ENCODE measurements at places on chromosomes 5 and 9.
A peak's percentile ranks its signal among the peaks of the same experiment; 100 is the strongest.

DNA sequence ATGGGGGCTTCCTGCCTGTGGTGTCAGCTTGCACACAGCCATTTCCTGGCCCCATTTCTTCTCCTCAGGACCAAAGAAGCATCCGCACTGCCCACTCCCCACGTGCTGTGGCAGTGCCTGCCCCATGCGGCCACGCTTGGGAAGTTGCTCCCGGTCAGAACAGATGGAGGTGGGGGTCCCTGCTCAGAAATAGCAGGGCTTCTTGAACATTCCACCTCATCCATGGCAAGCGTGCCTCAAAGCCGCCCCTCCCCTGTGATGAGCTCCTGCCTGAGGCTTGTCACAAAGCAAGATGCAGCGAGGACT is 238.2 kb downstream of the SYK start:
- no peak for DNase-seq

GRCh38 chr5:80355686-80356085 is 35.9 kb downstream of the SPZ1 start:
- DNase-seq, result no peak

DNA sequence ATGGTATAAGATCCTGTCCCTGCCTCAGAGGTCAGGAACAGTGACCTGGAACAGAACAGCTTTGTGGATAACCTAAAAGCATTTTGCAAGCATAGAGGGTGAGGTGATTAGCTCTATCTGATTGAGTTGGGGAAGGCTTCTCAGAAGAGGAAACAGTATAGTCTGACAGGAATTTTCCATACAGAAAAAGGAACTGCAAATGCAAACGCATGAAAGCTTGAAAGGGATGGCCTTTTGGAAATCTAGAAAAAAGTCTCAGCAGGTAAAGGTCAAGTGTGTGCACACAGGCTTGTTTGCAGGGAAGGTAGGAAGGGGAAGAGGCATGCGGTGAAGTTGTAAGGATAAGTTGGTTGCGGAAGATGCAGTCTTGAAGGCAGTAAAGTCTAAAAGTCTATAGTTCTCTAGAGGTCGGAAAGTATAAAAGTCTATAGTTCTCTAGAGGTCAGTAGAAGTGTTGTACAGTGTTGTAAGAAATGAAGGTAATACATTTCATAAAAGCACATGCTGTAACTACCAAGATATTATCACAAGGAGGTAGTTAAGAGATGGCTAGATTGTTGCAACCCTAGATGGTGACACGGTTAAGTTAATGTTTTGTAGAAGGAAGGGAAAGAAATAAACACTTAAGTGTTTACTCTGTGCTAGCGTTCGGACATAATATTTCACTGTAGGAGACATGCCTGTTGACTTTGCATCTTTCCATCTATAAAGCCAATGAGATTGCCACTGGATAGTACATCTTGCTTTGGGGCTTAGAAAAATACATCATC is 16.7 kb upstream of the HSPB3 start:
- no peak for DNase-seq

GRCh38 chr5:78899922-78900362 is 85.2 kb downstream of the ARSB start:
- peak; percentile 84 for DNase-seq

DNA sequence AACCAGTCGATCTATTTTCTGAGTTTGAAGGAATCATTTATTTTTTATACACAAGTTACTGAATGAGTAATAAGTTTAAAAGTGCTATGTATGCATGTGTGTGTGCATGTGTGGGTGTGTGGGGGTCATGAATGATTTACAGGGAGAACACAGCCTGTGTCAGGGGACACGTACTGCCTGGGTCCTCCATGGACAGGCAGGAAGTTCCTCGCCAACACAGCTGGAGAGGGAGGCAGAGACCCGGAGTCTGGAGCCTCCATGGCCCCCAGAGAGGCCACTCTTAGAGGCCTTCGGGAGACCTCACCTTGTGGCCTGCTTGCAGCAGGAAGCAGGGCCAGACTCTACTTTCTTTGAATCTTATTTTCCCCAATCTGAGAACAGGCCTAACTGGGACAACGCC is 144.7 kb downstream of the GABBR2 start:
- DNase-seq, result no peak

- DNase-seq, result peak; percentile 56
Measured at GRCh38 chr9:113502427-113503034, 39.0 kb downstream of the RGS3 start.

Measured in dermis blood vessel endothelial cell (primary cell).